Mesenchymal stem cell (in vitro differentiated cells and primary cell): ENCODE measurements at places on chromosomes 1 and 21.

GRCh38 chr1:52479076-52479475, 73.8 kb downstream of the TUT4 start:
- no peak for DNase-seq

DNA sequence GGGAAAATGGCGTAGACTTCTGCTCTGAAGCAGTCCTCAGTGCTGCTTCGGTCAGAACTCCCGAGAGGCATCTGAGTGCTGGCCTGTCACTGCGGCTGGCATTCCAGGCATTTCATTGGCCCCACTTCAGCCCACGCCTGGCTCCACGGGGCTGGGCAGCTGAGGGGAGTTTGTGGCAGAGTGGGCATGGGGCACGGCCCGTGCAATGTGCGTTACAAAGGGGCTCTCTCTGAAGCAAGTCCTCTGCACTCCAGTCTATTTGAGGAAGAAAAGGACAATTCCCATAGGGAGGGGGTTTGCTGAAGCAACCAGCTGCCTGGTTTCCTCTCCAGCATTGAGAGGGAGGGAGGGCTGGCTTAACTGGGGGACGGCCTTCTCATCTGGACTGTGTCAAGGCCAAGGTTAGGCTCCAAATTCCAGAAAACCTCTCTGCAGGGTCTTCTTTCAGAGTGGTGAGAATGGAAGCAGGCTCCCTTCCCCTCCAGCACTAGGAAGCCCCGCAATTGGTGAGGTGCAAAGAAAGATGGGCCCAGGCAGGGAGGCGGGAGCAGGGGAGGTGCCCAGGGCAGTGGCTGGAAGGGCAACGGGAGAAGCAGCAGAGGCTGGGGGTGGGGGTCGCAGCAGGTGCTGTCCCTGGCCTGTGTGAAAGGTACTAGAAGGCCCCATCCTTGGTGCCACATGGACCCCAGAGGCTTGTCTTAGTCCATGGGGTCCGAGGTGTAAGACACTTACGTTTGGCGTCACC, 21.1 kb upstream of the GPR157 start:
- DNase-seq: no peak

- no peak for DNase-seq
Observed at GRCh38 chr1:39088658-39089057, 62.5 kb downstream of the NDUFS5 start.

GRCh38 chr1:156910309-156910782, 10.1 kb upstream of the LRRC71 start:
- no peak for DNase-seq

- no peak for DNase-seq
Observed at GRCh38 chr1:223231581-223231980, 88.5 kb upstream of the TLR5 start.
